Activated CD8-positive, alpha-beta T cell treated with anti-CD3 and anti-CD28 coated beads for 36 hours (primary cell): ENCODE measurements at places on chromosomes 1 and 21. TPM values are rescaled to one million over a fixed set of nuclear protein-coding genes. Genes with fewer than 3 reads are reported as not detected.

The SEMA4A gene
- 23.8 TPM for total RNA-seq

The AIM2 gene
- 6.7 TPM for total RNA-seq

The SLC1A7 gene
- not detected for total RNA-seq

The PROX1 gene
- total RNA-seq: 0.09 TPM

The SPRR2D gene
- not detected for total RNA-seq

The DNAJC6 gene
- 2.2 TPM for total RNA-seq

The SUSD4 gene
- 0.29 TPM for total RNA-seq

The CACNA1S gene
- not detected for total RNA-seq

The LIPI gene
- not detected for total RNA-seq

The SH2D2A gene
- 297 TPM for total RNA-seq

The CRNN gene
- not detected for total RNA-seq

The INAVA gene
- total RNA-seq: not detected

The RHD gene
- total RNA-seq: not detected

The DNM3 gene
- 0.58 TPM for total RNA-seq

The CD5L gene
- not detected for total RNA-seq

The RCSD1 gene
- total RNA-seq: 66.4 TPM

The SERBP1 gene
- 476 TPM for total RNA-seq

The CRYBG2 gene
- 6.4 TPM for total RNA-seq

The SETSIP gene
- total RNA-seq: not detected

The C1orf141 gene
- total RNA-seq: not detected

The FAF1 gene
- 87.0 TPM for total RNA-seq

The MCOLN3 gene
- 0.29 TPM for total RNA-seq

The SPATA17 gene
- total RNA-seq: not detected

The TCP10L gene
- 0.31 TPM for total RNA-seq

The LRRC53 gene
- total RNA-seq: not detected

The FMO2 gene
- total RNA-seq: not detected

The ESPN gene
- 0.99 TPM for total RNA-seq

The ERICH3 gene
- not detected for total RNA-seq

The TBX19 gene
- total RNA-seq: 1.5 TPM

The KRTAP21-1 gene
- not detected for total RNA-seq

The CASZ1 gene
- 2.9 TPM for total RNA-seq

The TMEM81 gene
- total RNA-seq: 2.6 TPM

The ACOT11 gene
- 1.1 TPM for total RNA-seq

The F11R gene
- 20.9 TPM for total RNA-seq

The FCRL1 gene
- total RNA-seq: not detected

The GMEB1 gene
- total RNA-seq: 22.0 TPM

The CACNA1E gene
- not detected for total RNA-seq

The FAM78B gene
- not detected for total RNA-seq

The SLC5A9 gene
- not detected for total RNA-seq
